ENCODE measurements at places on chromosomes 11 and 22.

DNA sequence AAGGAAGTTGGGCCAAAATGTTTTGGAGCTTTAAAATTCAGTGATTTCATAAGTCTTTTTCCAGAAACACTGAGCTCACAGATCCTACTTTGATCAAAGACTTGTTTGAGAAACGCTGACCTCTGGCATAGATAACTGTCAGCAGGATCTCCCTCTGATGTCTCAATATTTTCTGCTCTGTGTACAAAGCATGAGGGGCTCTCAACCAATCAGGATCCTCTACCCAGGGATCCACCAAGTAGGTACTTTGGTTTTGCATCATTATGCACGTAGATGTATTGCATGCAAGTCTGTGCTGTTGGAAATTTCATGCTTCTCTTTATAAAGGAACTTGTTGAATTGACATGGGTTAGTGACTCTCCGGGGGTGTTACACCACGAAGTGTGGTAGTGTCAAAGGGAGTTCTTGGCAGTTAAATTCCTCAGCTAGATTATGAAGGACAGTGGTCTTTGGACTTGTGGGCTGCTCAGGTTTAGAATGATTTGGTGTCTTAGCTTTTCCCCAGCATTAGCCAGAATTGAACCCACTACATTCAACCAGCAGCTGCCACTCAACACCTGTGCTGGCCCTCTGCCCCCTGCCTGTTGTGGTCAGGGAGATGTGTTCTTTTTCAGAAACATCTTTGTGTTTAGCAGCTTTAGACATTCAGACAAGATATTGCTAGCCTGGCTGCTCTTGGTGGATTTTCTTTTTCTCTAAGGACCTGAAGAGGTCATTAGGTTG lies 1.7 kb upstream of the DIXDC1 start:
- DNase-seq = no peak

DNA sequence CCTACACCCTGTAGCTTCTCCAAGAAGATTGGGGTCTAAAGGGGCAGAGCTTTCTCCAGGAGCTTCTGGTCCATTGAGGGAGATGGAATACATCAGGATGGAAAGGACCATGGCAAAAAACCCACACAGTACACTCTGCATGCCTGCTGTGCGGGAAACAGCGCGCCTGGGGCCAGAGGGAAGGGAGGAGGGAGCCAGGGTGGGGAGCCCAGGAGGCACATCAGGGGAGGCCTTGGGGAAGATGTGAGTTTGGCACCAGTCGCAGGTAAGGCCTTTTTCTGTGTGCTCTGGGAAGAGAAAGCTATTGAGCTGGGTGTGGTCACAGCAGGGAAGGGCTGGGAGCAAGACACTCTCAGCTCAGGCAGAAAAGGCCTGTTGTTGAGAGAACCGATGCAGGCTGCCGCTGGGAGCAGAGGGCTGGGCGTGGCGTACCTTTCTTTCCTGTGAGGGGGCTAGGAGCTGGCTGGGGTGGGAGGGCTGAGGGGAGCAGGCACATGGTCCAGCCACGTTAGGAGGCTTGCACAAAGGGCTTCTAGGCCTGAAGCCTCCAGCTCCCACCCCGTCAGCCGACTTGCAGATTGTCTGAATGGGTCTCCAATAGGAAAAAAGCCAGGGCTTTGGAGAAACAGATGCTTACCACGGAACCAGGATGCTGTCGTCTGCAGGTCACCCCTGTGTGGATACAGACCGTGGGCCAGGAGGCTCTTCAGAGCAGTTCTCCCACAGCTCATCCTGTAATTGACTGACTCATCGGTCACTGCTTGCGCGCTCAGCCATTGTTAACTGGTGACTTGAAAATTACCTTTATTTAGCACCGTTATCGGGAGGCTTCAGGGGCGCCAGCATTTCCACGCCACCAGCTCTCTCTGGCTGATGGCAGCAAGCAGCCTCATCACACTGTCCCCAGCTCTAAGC lies 237.3 kb downstream of the ST3GAL4 start:
- DNase-seq = no peak

DNA sequence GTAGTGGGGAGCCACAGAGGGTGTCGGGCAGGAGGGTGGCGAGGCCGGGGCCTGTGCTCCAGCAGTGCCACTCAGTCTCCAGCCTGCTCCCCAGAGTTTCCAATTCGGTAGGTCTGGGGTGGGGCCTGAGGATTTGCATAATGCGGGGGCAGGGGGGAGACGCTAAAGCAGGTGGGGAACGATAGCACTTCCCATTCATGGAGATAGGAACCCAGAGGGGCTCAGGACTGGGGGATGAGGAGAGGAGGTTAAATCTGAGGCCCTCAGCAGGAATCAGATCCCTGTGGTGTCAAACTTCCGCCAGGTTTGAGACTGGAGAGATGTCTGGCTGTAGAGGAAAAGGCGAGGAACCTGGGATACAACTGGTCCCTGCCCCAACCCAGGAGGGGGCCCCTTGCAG lies 29.8 kb downstream of the WNT11 start:
- DNase-seq = no peak

DNA sequence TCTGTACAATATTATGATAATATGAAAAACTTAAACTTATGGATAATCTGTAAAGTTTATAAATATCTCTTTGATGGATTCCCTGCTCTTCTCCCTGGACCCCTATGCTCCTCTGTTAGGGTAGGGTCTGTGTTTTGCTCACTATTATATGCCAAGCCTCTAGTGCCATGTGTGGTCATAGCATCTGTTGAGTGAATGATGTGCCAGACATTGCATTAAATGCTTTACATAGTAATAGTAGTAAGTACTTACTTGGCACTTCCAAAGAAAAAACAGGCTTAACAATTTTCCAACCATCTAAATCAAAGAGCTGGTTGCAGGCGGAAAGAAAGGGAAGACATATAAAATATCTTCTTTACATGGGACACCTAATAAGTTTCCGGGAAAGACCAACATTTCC lies 46.8 kb downstream of the LGR4 start:
- no peak for DNase-seq

DNA sequence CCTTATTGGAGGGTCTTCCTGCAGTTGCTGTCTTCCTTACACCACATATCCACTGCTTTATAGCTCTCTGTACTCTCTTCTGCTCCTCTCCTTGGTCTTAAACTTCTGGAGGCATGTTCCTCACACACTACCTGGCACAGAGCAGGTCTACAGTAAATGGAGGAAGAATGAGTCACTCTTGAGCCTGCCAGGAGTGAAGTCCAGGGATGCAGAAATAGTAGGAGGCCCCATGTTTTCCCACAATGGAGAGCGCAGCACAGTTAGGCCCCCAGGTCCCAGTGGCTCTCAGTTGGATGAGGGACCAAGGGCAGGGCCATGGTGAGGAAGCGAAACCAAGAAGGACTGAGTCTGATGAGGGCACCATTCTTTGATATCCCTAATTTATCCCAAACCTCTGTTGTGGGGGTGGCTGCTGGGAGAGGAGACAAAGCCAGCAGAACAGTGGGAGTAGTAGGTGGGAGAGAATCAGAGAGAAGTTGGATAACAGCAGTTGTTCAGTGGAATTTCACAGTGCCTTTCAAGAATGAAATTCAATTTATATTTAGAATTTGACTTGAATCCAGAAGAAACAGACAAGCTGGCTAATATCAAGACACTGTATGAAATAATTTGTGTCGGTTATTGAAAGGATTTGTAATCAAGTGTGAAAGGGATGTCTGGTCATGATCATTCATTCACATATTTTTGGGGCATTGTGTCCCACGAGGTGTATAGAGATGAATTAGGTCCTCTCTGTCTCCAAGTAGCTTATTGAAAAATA lies 187.8 kb downstream of the HIPK3 start:
- DNase-seq = no peak

- DNase-seq = no peak
Measured at GRCh38 chr11:114724916-114725524, 46.7 kb downstream of the NXPE2 start.

DNA sequence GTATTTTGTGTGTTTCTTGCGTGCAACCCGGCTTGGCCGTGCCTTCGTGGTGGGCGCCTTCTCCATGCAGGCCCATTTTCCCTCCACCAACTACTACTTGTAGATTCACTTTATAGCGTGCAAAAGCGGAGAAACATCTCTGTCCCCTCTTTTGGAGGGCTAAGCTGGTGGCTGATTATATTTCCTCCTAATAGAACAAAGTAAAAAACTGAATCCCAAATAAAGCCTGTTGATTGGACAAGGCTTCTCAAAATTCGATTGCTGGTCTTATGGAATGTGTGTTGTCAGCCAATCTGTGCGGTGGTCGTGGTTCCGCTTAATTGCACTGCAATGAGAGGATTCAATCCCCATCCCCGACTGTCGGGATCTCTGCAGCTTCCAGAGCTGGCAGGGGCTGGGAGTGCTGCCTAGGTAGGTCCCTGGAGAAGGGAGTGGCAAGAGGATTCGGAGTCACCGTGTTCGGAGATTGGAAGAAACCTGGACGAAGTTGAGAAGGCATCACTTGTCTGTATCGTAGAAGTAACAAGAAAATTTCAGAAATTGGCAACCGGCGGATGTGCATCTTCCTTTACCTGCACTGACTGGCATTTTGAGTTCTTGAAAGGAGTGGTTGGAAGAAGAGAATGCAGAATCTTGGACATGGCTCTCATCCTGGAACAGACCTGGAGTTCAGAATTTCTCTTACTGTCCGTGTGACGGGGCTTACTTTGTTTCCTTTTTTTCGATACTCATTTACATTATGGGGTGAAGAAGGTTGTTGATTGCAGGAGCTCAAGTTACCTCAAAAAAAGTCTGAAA lies 1.1 kb downstream of the HMGXB4 start:
- no peak for DNase-seq

DNA sequence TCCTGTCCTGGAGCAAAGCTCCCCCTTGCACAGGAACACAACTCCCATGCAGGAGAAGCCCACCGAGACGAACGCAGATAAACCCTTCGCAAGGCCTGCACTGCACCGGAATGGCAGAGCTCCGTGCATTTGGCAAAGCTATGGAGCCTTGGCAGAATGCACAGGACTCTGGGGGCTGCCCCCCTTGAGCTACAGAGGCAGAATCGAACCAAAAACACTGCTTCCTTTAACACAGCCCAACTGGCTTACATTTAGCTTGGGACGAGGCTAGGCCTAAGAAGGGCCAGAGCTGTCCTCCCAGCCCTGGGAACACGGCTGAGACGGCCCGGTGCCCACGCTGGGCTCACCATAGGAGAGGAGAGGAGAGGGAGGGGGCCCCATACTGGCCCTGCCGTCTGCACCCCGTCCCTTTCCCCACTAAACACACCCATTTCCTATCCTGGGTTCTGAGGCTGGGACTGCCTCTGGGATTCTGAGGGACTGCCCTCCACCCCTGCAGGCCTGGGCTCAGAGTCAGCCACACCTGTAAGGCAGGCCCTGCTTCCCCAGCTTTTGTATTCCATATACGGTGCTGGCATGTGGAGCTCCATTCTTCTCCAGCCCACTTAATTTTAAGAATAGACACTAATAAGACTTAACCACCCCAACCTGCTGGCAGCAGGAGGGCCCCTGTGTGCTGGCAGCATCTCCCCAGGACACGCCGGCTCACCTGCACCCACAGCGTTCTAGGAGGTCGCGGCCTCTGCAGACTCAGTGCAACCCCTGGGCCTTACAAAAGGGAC lies 32.9 kb downstream of the PPM1F start:
- no peak for DNase-seq

DNA sequence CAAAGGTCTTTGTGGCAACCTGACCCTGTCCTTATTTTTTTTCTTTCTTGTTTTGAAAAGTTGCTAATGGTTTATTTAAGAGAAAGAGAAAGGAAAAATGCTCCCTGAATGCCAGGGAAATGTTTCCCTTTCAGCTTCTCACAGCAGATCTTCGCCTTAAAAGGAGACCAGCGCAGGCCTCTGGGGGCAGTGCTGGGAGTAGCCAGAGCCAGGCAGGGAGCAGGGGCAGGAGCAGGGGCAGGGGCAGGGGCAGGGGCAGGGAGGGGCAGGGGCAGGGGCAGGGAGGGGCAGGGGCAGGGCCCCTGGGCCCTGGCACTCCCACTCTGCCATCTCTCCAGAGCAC lies 5.1 kb downstream of the MOB2 start:
- DNase-seq = no peak

GRCh38 chr11:8248786-8249185 lies 14.9 kb downstream of the LMO1 start:
- no peak for DNase-seq

GRCh38 chr11:124878759-124879492 lies 13.7 kb downstream of the ROBO3 start:
- DNase-seq = no peak

All from RWPE2 (cell line).